ENCODE measurements at places on chromosomes 16 and 17.

GRCh38 chr17:58352596-58353388 lies 791 bp upstream of the SUPT4H1 start:
- DNase-seq, result no peak

DNA sequence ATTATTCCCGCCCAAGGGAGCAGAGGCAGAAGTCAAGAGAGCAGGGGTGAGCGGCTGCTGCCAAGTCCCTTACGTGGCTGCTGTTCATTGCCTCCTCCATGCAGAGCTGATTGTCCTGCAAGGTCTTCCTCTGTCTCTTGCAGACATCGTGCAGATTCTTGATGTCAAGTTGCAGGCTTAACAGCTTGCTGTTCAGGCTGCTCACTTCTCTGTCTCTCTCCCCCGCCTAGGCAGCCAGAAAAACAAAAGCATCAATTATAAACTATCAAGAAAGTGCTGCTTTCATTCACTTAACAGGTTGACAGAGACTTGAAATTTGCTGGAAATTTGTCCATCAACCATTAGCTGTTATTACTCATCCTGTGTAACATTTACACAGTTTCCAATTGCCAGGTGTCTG lies 7.3 kb downstream of the PMFBP1 start:
- DNase-seq, result no peak

- DNase-seq, result no peak
Measured at GRCh38 chr16:13938480-13938879, 18.5 kb downstream of the ERCC4 start.

- no peak for DNase-seq
Measured at GRCh38 chr17:79464318-79465010, 146.4 kb downstream of the RBFOX3 start.

DNA sequence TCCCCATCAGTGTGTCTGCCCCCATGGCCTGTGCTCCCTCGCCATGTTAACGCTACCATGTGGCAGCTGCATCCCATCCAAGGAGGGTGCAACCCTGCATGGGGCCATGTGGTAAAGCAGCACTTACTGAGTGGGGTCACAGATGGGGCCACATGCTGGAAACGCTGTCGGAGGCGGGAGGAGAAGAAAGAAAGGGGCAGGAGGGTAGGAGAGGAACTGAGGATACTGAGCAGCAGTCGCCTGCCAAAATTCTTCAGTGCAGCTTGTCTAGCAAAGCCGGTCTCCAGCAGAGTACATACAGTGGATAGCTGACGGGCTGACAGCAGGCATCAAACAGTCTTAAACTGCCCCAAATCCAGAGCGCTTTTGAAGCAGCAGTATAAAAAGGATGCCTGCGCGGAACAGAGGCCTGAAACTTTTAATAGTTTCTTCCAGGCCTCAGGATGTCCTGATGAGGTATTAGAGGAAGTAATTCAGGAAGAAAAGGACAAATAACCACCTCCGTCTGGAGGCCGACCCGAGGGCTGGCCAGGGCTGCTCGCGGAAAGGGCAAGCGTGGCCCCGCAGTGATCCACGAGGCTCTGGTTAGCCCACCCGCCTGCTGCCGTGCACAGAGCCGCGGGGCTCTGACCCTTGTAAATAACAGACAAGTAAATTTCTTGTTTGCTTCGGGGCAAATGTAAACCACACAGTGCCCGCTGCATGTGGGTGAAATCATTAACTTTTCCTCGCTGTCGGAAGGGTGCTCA lies 149.0 kb downstream of the CCDC182 start:
- no peak for DNase-seq

- DNase-seq, result no peak
Measured at GRCh38 chr16:30780021-30780420, 7.0 kb downstream of the ZNF629 start.

GRCh38 chr17:20991276-20992037 lies 51.4 kb downstream of the USP22 start:
- DNase-seq, result no peak

Data from activated gamma-delta T cell treated with anti-CD3 and anti-CD28 coated beads, Interleukin-2, amount 50 U/mL, for 16 hours (primary cell).